ENCODE measurements at places on chromosomes 2 and 18.

GRCh38 chr2:66547887-66548286, 113.0 kb downstream of the MEIS1 start:
- DNase-seq, result no peak

DNA sequence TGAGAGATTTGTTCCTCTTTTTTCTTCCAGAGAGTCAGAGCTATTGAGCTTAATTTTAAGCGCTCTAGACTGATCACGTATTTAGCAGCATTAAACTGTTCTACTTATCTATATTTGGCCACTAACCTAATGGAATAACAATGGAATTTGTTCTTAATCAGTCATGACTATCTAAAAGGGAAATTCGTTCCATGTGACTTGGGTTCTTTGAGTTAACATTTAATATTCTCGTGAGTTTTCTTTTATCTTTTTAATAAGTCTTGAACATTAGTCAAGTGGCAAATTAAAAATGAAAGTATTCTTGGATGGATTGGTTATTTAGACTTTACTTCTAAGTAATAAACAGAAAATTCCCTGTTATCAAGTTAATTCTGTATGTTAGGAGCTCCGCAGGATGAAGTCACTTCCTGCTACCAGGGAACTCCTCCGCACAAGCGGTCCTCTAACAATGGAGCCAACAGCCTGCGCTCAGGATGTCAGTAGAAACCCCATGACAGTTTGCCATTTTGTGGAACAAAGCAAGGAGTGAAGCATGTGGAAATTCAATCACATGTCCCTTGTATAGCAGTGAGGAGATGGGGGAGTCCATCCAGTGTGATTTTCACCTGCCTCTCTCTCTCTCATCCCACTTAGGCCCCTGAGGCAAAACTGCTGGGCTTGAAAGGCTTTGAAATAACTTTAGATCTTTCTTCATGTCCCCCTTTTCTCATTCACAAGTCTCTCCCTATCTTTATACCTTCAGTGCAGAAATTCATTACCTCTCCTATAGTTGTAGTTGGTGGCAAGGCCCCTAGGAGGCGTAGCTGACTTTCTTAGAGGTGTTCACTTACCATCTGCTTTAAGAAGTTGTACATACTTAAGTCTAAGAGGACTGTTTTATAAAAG, 138.1 kb downstream of the WDR7 start:
- no peak for DNase-seq

- DNase-seq, result no peak
Measured at GRCh38 chr2:49289711-49290110, 135.4 kb upstream of the FSHR start.

- no peak for DNase-seq
Measured at GRCh38 chr18:13579874-13580273, 146.5 kb downstream of the FAM210A start.

DNA sequence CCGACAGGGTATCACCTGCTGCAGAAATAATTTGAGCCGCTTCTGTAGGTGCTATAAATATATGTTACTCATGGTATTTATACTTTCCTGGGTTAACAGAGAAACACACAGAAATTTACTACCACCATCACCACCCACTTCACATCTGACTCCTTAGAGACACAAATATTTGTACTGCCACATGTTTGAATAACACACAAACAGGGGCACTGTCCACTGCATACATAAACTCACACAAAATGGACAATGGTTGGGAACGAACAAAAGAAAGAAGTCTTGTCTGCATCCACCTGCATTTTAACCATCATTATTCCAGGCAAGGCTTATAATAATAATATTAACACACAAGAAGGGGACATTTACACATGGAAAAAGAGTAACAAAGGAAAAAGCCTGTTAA, 24.0 kb downstream of the IMMT start:
- DNase-seq, result no peak

DNA sequence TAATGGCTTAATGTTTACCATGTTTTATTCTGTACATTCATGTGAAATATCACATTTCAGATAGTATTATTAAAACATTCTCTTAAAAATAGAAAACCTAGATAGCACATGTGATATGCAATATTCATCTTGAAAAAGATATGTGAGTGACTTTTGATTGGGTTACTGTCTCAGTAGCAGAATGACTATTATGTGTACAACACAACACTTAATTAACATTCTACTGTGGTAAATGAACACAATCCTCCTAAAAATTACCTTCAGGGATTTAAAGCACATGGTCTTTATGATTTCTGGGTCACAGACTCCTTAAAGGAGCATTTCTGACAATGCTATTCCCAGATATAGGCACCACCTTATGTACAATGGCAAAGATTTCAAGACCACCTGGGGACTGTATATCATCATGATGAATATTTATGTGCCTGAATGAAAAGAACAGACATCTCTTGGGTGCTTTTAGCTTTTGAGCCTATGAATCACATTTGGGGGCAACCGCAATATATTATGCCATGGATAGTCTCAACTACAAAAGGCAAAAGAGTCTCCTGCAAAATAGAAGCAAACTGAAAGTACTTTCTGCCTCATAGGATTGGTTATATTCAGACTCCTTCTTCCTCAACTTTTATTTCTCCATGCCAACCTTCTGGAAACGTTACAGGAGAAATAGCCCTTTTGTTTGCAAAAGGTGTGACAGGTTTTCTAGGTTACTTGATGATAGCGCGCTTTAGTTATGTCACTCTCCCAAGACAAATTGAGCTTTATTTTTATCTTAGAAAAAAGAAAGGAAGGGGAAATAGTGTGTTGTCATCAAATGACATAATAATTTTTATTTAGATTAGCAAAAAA, 259.0 kb downstream of the CALCRL start:
- DNase-seq, result no peak

DNA sequence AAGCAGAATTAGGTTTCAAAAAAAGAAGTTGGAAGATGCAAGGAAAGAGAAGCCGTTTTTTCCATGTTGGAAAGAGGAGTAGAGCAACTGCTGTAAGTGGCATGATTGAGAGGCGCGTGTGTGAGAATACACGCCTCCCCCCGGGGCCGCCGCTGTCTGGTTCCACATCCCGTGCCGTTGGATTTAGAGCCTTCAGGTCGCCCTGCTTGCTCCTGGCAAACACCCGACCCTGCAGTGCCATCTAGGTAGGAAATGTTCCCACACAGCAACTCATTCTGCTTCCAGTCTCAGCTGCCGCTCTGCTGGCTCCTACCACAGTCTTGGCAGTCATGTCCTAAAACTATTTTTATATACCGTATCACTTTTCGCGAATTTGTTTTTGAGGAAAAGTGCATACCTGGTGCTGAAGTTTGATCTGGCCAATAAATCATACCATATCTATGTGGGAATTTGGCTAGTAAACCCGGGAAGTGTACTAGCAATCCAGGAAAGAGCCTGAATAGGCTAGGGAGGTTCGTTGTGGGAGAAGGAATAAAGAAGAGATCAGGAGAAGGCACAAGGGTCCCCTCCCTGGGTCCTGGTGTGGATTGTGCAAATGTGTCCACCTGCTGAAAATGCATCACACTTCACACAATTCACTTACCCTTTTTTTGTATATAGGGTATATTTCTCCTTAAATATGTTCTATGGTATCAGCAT, 372.7 kb downstream of the FBXO15 start:
- DNase-seq, result no peak

- no peak for DNase-seq
Measured at GRCh38 chr2:147451902-147452515, 392.8 kb upstream of the ACVR2A start.

DNA sequence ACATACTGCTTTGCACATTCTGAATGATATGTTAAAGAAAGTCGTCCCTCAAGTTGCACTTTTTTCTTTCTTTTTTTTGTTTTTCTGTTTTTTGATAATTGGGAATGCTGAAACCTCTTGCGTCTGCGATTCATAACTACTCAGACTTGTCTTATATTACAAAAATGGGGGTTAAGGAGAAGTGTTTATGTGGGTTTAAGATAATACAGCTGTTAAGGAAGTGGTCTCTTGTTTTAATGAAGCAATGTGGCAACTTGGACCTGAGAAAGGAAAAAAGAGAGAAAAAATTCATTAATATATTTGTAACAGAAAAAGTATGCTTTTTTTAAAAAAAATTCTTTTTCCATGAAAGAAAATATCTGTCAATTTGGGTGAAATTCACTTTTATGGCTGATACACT, 268.5 kb upstream of the CCDC68 start:
- no peak for DNase-seq
